ENCODE measurements at places on chromosomes 6 and 20. TPM values are rescaled to one million over a fixed set of nuclear protein-coding genes. Genes with fewer than 3 reads are reported as not detected.

The GPLD1 gene
- polyA plus RNA-seq = 3.4 TPM

The TBXT gene
- polyA plus RNA-seq = 0.23 TPM

DNA sequence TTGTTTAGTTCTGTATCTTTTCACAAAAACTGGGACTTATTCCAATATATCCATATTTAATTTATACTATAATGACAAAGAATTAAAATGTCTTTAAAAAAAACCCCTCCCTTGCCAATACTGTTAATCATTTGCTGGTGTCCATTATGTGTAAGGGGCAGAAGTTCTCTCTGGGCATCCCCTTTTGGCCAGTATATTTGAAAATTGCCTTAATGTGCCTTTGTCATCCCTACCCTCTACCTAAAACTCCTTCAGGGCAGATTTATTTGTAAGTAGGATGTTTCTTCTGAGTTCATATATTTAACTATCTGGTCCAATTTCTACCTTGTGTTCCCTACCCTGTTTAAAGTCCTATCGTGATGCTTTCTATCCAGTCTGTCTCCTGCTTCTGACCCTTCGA lies 62.9 kb downstream of the ARHGAP18 start:
- DNase-seq = no peak

- no peak for DNase-seq
Measured at GRCh38 chr20:47466213-47466612, 35.5 kb upstream of the NCOA3 start.

DNA sequence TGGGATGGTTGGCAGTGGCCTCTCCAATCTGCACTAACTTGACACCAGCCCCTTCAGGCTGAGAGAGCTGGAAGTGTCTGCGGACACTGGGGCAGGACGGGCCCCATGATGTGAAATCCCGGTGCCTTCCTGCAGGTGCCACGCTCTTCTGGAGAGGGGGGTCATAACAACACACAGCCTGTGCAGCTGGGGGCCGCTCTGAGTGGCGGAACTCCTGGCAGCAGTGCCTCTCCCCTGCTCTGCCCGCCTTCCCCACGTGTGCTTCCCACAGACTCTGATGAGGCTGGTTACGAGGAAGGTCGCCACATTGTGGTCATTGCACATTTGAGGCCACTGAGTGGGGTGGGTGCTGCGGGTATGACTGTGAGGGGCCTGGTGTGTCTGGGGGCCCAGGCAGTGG lies 145.2 kb downstream of the DTNBP1 start:
- DNase-seq = no peak
